ENCODE measurements at places on chromosomes 3 and 15.

- no peak for DNase-seq
These were observed 243.2 kb downstream of the NSUN3 start for GRCh38 chr3:94305835-94306611.

DNA sequence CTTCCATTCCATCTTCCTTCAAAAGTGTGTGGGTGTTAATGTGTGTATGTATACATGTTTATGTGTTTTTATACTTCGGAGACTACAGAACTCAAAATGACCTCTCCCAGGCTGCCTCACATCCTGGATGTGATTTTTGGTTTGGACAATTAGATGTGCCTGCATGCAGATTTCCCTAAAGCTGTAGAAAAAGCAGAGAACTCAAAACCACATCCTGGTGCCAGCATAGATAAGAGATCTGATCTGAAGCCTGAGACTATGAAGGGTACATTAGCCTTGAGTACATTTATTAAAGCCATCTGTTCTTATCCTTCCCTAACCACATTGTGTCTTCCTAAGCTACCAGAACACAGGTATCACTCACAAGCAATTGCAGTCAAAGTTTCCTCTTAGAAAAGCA lies 319.4 kb upstream of the RASGRP1 start:
- DNase-seq = no peak

DNA sequence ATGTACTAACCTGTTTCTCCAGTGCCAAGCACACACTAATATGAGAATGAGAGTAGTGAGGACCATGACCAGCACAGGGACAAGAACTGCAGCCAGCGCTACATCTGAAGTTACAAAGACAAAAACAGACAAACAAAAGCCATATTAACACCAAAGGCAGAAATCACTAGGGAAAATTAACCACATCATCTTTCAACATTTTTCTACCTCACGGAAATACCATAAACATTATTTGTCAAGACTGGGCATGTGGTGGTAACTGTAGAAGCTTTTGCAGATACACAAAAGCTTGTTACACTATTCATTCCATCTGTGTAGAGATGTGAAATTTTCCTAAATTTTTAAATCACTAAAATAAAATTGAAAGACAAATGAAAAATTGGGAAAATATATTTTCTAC lies 44.9 kb downstream of the ST3GAL6 start:
- DNase-seq = no peak

- DNase-seq = no peak
These were observed 204.0 kb upstream of the WNT5A start for GRCh38 chr3:55691141-55691540.

GRCh38 chr15:84009616-84010015 lies 226.0 kb upstream of the GOLGA6L4 start:
- no peak for DNase-seq

DNA sequence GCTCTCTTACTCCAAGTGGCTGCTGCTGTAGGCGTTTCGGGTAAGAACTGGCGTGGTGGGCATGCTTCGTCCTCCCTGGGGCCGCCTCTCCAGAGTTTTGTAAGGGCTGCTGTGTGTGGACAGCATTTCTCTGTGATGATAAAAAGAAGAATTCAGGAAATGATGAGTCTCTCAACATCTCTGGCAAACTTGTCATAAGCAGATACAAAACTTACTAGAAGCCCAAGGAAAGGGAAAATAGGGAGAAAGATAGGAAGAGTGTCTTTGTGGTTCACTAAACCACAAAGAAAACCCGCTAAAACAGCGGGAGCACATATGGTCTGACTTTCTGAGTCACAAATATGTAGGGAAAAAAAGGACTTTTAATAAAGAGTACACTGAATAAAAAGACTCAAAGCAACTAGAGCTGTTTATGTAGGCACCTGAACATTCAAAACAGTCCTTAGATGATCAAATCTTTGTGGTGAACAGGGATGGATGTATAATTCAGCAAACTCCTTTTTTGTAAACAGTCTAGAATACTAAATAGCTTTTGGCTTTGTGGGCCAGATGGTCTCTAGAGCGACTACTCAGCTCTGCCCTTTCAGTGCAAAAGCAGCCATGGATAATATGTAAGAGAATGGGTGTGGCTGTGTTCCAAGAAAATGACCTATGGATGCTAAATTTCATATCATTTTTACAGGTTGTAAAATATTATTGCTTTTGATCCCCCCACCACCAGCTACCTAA lies 60.4 kb upstream of the LMOD3 start:
- no peak for DNase-seq

GRCh38 chr3:181362378-181362777 lies 349.3 kb upstream of the SOX2 start:
- DNase-seq = no peak

DNA sequence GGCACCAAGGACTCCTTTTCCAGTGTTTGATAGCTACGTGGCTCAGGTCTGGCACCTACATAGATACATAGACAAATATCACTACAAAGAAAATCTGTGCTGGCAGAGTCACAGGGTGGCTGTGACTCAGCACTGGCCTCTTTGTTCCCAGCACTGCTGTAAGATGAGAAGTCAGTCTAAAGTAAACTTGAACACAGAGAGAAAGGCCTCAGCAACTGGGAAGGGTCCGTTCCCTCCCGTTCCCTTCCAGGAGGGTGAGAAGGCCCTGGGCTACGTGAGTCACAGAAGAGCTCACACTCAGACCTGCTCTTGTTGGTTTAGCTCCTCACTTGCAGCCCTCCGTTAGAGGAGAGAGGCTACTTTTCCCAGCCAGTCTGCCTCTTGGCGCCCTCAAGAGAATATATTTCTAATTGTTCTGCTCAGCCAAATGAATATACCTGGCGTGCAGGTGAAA lies 23.1 kb downstream of the ANXA2 start:
- no peak for DNase-seq

- DNase-seq = no peak
These were observed 43.6 kb downstream of the ROBO1 start for GRCh38 chr3:79724206-79724605.

DNA sequence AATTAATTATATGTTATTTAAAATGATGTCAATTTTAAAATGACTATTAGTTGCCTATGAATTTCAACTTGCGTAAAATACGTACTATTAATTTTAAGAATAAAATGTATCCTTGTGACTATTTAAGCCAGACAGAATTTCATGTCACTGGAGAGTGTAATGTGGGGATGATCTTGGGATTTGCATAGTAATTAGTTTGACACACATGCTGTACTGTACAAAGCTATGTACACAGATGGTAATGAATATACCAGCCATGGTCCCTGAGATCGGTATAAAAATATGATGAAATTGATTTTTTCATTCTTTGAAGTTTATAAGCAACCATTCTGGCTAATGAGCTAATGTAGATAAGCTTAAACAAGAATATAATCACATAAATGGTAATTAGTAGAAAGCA lies 134.4 kb upstream of the ROBO1 start:
- no peak for DNase-seq

GRCh38 chr3:159978918-159979703 lies 9.5 kb upstream of the IL12A start:
- no peak for DNase-seq

DNA sequence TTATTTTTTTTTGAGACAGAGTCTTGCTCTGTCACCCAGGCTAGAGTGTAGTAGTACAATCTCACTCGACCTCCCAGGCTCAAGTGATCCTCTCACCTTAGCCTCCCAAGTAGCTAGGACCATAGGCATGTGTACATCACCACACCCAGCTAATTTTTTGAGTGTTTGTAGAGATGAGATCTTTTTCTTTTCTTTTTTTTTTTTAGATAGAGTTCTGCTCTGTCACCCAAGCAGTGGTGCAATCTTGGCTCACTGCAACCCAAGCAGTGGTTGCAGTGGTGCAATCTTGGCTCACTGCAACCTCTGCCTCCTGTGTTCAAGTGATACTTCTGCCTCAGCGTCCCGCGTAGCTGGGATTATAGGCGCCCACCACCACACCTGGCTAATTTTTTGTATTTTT lies 5.2 kb downstream of the CEP97 start:
- DNase-seq = no peak

DNA sequence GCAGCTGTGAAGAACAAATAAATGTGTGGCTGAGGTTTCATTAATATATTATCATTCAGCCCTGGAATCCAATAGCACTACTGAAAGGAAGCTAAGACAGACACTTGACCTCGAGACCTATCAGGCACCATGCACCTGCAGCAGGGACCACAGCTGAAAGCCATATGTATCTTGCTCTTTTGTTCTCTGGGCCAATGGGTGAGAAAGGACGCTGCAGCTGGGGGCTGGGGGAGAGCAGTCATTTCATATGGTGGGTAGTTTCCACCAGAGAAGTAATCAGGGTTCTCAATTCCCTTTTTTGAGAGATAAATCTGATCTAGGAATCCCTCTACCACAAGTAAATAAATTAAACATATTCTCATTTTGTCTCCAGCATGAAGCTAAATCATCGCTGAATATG lies 225.6 kb upstream of the STRIT1 start:
- no peak for DNase-seq

DNA sequence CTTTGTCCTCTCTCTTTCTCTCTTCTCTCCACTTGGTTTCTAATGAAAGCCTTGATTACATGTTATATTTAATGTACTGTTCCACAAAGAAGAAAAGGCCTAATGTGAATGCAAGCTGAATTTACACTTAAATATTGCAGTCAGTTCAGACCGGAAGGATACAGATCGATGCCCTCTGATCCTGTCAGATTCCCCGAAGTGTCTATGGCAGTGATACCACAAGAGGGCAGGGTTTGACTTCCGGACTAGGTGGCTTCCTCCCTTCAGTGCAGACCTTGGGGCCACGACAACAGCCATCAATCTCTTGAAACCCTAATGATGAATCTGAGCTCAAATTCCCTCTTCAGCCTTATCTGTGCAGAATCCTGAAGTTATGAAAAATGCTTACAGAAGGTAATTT lies 29.5 kb downstream of the AGTR1 start:
- DNase-seq = no peak
